Stimulated activated CD4-positive, alpha-beta T cell treated with anti-CD3 and anti-CD28 coated beads, TNF-alpha, amount 100 ng/mL, for 4 hours (primary cell): ENCODE measurements at places on chromosomes 2 and 18.

- DNase-seq = no peak
These were observed 976.8 kb upstream of the ACVR2A start for GRCh38 chr2:146868051-146868450.

DNA sequence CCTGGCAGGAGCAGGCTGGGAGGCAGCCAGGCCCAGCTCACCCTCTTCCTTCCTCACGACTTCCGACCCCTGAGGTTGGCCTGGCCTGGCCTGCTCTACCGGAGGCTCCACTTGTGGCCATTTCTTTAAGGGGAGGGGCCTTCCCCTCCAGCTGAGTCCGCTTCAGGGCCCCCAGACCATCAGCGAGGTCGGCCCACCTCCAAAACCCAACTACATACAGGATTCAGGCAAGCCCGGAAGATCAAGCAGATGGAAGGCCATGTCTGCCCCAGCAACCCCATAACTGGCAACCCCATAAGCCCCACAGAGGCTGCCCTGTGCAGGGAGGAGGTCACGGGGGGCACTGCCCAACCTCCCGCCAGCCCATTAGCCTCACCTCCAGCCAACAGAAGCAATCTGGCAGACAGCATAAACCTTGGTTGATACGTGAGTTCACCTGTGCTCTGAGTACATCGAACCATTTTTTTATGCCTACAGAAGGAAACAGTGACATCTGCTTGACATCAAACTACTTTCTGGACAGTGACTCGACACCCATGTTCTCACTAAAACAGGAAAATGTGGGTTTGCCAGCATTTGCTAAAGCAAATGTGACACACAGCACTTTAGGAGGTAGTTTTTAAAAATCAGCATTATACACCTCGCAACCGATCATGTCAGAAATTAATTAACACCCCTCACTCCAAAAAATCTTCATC lies 98.9 kb downstream of the EIPR1 start:
- DNase-seq = no peak

- no peak for DNase-seq
These were observed 105.2 kb upstream of the DLX2 start for GRCh38 chr2:172207911-172208310.

- DNase-seq = no peak
These were observed 67.1 kb downstream of the PRELID3A start for GRCh38 chr18:12474876-12475275.

DNA sequence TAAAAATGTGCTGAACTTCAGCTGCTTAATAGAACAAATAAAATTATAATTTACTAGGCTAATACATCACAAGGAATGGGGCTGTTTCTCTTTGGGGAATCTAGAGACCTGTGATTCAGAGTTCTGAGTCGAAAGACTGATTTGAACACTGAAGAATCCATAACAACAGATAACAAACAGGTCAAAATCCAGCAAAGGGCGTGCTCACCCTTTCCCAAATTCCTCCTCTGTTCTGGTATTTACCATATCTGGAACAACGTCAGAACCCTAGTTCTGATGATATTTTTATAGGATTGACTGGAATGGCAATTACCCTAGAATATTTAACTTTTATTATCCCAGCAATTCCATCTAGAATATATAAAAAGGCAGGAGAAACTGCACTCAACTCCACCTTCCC lies 66.0 kb upstream of the ITGA6 start:
- no peak for DNase-seq

GRCh38 chr2:129559101-129559500 lies 420.4 kb upstream of the RAB6C start:
- DNase-seq = no peak

DNA sequence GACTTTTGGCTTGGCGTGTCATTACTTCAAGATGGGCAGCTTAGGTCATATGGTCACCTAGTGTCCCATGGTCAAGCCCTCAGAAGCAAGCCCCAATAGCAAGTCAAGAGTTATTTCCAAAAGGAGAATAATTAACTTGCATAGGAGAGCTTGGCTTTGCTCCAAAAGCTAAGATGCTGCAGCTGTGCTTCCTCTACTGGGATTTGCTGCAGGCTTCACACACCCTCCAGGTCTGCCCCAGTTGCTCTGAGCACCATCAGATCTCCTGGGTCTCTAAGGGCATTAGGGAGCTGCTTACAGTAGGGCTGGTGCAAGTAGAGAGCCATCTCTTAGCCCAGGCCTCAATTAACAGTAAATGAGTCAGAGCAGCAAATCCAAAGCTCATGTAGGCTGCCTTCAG lies 46.6 kb downstream of the THUMPD2 start:
- DNase-seq = no peak

DNA sequence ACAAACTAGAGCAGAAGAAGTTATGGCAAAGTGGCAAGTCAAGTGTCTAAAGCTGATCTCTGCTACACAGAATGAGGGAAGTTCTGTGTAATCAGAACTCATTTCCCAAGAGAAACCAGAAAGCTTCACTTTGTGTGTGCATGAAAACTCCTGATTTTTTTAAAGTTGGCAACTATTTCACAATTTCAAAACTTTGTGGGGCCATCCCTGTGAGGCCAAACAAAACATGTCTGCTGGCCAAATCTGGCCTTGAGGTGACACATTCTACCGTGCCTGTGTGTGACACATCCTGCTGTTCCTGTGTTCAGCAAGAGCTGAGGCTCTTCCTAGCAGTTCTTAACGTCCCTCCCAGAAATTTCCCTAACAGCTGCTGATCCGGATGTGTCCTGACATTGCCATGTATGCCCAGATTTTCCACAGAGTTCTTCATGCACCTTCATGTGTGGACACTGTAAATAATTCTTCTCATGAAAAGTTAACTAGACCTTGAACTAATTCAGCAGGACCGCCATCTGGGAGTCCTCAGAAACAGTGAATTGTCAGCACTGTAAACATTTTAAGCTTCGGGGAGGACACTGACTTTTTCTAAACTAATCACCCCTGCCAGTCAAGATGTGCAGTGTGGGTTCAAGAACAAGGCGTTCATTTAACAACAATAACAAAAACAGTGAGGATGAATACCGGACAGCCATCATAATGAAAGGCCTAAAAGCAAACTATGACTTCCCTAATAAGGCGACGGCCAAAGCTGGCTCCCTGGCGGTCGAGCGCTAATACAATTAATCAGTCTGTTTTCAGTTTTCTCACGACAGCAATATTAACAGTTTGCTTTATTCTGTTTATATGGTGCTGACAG lies 99.0 kb downstream of the PLEKHM3 start:
- DNase-seq = no peak
